ENCODE measurements at places on chromosomes 3 and 15.

DNA sequence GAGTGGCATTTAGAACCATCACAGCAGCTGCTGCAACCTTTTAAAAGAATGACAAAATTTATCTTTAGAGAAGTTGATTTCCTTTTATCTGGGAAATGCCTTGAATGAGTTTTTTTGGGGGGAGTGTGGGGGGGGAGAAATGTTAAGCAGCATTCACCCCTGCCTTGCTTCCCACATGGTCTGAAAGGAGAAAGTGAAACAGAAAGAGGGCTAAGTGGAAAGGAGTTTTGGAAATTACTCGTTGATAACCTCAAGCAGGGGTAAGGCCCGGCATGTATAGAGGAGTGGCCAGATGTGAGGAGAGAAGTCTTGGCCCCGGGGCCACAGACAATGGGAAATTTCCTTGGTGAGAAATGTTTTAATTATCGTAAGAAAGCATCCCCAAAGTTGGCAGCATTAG lies 23.5 kb downstream of the B3GALNT1 start:
- DNase-seq: peak; percentile 67

- DNase-seq: no peak
These were observed 137.6 kb downstream of the IMPG2 start for GRCh38 chr3:101182734-101183133.

DNA sequence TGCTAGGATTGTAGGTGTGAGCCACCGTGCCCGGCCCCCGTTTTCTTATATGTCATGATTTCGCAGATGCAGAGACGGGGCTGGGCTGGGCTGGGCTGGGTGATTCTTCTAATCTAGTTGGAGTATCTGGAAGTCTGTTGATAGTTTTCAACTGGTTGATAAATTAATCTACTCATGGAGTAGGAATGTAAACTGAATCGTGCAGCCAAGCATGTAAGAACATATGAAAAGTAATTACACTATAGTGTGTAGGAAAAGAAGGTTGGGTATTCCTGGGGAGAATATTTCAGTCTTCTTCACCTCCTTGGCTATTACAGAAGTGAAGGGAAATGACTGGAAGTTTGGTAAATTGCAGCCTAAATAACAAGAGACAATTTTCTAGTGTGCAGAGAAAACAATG lies 82.6 kb upstream of the MAGI1 start:
- no peak for DNase-seq

DNA sequence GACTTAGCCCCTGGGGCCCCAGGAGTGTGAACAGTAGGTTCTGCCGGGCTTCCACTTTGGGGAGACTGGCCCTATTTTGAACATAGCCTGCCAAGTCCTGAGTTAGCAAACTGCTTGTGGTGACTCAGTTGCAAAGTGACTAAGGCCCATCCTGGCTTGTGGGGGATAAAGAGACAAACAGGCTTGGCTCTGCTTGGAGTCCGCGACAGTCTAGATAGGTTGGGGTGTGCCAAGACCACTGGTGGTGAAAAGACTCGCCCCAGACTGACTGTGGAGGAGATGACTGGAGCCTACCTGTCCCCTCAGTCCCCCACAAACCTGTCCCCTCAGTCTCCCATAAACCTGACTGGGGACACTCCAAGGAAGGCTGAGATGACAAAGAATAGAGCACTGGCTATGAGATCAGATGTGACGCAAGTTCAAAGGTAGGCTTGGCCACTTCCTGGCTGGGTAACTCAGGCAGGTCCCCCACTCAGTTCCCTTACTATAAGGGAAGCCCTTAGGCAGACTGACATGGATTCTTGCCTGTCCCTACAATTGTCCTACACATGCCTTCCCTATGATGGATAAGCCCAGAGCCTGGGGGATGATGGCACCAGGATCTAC lies 4.3 kb downstream of the DNASE1L3 start:
- peak; percentile 44 for DNase-seq

- DNase-seq: peak; percentile 11
These were observed 210.7 kb upstream of the TRIM42 start for GRCh38 chr3:140467104-140467577.

DNA sequence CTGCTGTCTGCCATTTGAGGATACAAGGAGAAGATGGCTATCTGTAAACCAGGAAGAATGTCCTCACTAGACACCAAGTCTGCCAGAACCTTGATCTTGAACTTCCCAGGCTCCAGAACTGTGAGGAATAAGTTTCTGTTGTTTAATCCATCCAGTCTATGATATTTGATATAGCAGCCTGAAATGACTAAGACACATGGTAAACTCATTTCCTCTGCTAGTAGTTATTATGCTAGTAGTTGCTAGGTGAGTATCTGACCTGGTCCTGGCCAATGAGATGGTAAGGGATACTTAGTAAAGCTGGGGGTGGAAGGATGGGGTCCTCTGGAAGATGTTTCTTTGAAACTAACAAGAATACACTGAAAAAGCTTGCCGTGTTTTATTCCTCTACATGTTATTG lies 280.7 kb upstream of the ARHGEF26 start:
- no peak for DNase-seq

GRCh38 chr3:105912891-105913290 lies 44.1 kb upstream of the CBLB start:
- DNase-seq: no peak

GRCh38 chr3:65020281-65021160 lies 332.7 kb upstream of the ADAMTS9 start:
- DNase-seq: no peak

DNA sequence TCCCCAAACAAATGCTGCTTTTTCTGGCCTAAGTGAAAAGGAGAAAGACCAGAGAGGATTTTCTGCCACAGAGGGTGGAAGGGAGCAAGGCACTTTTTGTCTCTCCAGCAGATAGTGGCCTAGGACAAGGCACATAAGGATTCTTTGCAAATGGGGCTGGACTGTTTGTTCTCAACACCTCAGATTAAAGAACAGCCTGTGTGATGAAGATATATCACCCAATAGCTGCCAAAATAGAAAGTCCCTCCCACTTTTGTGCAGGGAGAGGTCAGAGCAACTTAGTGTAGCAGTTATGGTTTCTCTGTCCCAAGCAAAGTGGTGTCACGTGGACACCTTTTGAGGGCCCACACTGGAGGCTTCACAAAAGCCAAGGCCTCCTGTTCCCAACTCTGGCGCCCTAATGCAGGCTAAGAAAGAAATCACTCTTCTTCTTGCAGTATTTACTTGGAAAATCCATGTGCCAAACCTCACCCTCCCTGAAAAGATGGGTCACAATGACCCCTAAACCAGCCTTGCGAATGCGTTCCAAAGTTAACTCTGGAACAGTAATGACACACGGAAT lies 84.9 kb downstream of the LRIG1 start:
- DNase-seq: no peak

GRCh38 chr3:97815149-97815917 lies 6.5 kb upstream of the CRYBG3 start:
- DNase-seq: no peak

GRCh38 chr3:111128884-111129283 lies 57.3 kb downstream of the NECTIN3 start:
- no peak for DNase-seq

DNA sequence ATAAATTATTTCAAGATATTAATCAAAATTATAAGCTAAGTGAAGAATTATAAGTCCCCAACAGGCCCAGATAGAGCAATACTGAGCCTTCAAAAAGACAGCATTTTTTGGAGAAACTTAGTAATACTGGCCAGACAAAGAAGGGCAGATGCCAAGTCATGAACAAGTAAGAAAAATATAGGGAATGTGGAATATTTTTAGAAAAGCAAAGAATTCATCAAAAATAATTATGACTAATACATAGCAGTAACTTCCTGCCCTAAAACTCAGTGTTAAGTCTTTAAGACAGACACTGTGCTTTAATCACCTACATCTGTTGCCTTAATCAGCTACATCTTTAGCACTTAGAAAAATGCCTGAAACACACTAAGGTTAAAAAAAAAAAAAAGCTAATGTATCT lies 31.2 kb downstream of the DPH6 start:
- no peak for DNase-seq

GRCh38 chr3:146896711-146897110 lies 291.6 kb upstream of the PLSCR5 start:
- no peak for DNase-seq

- peak; percentile 7 for DNase-seq
These were observed 36.9 kb upstream of the RYK start for GRCh38 chr3:134287512-134287911.

- DNase-seq: no peak
These were observed 2.3 kb downstream of the FBN1 start for GRCh38 chr15:48643206-48643605.

DNA sequence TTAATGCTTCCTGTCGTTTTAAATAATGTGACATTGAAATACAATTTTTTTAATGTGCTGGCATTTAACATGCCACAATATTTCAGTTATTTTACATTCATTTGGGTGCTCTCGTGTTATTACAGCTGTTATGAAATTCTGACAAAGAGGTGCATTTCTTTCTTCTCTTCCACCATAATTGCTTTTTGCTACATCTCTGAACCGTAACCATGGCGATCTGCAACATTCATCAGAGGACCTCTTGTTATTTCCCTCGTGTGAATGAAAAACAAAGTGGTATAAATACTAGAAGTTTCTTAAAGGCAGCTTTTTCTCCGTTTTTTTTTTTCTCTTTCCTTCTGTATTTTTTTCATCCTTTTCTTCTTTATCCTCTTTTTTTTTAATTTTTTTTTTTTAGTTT lies 316.4 kb downstream of the MCTP2 start:
- DNase-seq: no peak

All from inflammatory macrophage treated with lipopolysaccharide for 4 hours (primary cell).